Stimulated activated CD4-positive, alpha-beta T cell treated with anti-CD3 and anti-CD28 coated beads, Interleukin-15, amount 100 ng/mL, for 1 hour (primary cell): ENCODE measurements at places on chromosomes 6 and 20.

DNA sequence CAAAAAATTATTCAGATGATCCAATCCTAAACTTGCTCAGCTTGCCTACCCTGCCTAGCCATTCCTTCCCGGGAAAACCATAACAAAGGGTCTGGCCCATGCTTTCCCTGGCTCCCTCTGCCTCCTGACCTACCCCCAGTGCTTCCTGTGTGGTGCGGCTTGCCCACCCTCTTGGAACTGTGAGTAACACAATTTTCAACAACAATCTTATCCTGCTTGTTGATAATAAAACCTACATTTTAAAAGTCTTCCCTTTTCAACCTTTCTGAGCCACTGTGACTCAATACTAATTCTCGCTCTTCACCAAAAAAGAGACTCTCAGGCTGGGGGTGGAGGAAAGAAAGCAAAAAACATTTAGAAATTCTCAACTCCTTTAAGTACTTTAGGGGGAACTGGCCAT is 18.0 kb downstream of the EXOC2 start:
- no peak for DNase-seq

- DNase-seq = no peak
These were observed 4.1 kb downstream of the EBF4 start for GRCh38 chr20:2696646-2697045.

- DNase-seq = no peak
These were observed 22.6 kb downstream of the BPIFB1 start for GRCh38 chr20:33305589-33306057.

- no peak for DNase-seq
These were observed 196.9 kb downstream of the DST start for GRCh38 chr6:56445818-56446217.

DNA sequence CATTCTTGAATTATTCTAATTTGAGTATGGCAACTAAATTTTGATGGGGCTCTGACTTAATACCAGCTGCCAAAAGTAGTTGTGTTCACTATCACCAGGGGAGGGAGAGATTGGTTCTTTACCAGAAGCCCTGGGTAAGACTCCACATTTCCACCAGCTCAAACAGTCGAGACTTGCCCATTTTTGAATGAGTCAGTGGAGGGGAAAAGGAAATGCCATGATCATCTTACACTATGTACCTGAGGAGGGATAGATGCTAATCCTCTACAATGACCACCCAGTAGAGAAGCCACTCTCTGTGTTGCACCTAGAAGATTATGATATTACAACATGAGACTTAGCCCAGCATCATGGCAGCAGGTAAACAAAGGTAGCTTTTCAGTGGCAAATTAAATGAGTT is 77.0 kb upstream of the SGK1 start:
- no peak for DNase-seq

DNA sequence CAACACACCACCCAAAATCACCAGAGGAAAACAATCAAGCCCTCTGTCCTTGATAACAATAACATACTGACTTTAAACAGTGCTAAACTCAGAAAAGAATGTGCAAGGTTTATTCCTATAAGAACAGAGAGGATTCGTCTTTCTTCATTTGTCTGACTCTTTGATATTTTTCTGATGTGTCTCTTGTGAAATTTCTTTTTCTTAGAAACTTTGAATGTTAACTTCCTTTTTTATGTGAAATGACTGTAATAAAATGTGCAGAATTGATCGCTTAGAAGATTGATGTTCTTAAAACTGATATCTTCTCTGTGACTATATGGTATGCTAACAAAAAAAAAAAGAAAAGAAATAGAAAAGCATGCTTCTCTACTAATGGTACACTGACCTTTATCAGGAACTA is 947.4 kb upstream of the CITED2 start:
- no peak for DNase-seq

GRCh38 chr6:25232479-25232878 is 46.7 kb upstream of the CARMIL1 start:
- no peak for DNase-seq

GRCh38 chr20:37095108-37095598 is 644 bp downstream of the RBL1 start:
- no peak for DNase-seq

DNA sequence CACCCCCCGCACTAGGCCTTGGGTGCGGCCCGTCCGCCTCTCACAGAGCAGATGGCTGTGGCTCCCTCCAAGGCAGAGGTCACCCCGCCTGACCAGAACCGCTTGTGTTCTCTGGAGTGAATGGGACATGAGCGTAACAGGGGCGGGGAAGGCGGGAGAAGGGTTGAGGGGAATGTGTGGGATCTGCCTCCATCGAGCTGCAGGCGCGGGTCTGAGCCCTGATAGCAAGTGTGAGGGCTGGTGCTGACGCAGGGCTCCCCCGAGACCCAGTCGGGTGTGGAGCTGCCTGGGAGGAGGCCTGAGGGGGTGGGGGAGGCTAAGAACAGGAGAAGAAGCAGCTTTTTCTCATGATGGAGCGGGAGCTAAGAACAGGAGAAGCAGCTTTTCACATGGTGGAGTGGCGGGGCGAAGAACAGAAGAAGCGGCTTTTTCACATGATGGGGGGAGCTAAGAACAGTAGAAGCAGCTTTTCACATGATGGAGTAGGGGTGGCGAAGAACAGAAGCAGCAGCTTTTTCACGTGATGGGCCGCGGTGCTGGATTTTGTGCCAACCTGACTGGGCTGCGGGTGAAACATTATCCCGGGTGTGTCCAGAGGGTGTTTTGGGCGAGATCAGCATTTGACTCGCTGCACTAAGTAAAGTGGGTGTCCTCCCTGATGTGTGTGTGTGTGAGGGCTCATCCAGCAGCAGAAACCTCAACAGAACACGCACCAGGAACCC is 169.3 kb downstream of the TTLL2 start:
- no peak for DNase-seq
